ENCODE measurements at places on chromosomes 4 and X.

DNA sequence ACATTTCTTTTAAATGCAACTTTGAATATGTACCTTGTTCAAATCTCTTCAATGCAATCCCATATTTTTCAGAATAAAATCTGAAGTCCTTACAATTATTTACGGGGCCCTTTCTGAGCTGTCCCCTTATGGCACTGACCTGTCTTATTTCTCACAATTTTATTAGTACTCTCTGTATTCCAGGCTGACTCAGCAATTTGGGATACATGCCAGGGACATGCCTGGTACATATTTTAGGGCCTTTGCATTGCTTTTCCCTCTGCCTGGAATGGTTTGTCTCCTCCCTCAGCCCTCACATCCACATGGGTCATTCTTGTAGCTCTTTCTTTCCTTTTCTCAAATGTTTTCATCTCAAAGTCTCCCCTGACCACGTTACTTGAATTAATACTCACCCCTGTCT, 172.2 kb upstream of the TECRL start:
- H3K4me3 ChIP-seq = no peak overlapping the region
- H3K27me3 ChIP-seq = no peaks in the 10 kb centered on the region
- DNase-seq = no peak
- H3K4me1 ChIP-seq = no peaks in the 10 kb centered on the region
- H3K27ac ChIP-seq = no peak overlapping the region

GRCh38 chr4:80446248-80446647, 110.7 kb downstream of the CFAP299 start:
- H3K36me3 ChIP-seq = no peaks in the 10 kb centered on the region
- H3K4me1 ChIP-seq = no peaks in the 10 kb centered on the region
- DNase-seq = no peak
- no peak overlapping the region for H3K4me3 ChIP-seq
- no peaks in the 10 kb centered on the region for H3K27me3 ChIP-seq

DNA sequence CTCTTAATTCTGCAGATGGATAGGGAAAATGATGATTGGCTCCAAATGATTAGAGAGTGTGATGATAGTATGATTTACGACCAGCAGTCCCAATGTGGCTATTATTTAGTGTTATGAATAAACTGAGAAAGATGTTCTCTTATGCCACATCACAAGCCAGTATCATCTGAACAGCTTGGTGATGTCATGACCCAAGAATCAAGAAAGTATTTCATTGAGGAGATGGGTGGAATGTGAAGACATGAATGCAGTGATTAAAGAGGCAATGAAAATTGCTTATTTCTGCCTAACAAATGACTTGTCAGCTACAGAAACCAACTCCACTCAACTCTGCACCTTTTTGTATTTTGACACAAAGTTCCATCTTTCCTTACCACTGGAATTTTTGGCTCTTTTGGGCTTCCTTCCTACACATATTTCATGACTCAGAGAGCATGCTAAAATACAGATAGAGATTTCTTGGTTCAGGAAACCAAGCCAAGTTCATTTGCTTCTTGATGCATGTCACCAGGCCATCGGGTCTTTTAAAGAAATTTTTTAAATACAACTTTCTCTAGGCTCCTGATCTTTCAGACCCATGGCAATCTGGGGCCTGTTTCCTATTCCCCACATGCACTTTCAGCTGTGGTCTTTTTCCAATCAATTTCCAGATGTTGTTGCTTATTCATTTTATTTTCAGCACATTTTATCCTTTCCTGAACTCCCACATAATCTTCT, 174.2 kb downstream of the HHIP start:
- no peak for DNase-seq
- no peak overlapping the region for H3K4me3 ChIP-seq
- no peaks in the 10 kb centered on the region for H3K27me3 ChIP-seq
- H3K27ac ChIP-seq = no peak overlapping the region
- H3K36me3 ChIP-seq = no peaks in the 10 kb centered on the region

- no peaks in the 10 kb centered on the region for H3K36me3 ChIP-seq
- DNase-seq = no peak
- H3K4me3 ChIP-seq = no peak overlapping the region
- no peaks in the 10 kb centered on the region for H3K4me1 ChIP-seq
- no peaks in the 10 kb centered on the region for H3K27me3 ChIP-seq
- no peak overlapping the region for H3K27ac ChIP-seq
Observed at GRCh38 chr4:156654410-156654809, 317.2 kb downstream of the PDGFC start.

All from activated B cell treated with CpG ODN at 0.5 μM for 24 hours (primary cell).